ENCODE measurements at places on chromosomes 1 and 21.

- DNase-seq, result no peak
These were observed 16.1 kb downstream of the TOMM20 start for GRCh38 chr1:235112297-235113182.

DNA sequence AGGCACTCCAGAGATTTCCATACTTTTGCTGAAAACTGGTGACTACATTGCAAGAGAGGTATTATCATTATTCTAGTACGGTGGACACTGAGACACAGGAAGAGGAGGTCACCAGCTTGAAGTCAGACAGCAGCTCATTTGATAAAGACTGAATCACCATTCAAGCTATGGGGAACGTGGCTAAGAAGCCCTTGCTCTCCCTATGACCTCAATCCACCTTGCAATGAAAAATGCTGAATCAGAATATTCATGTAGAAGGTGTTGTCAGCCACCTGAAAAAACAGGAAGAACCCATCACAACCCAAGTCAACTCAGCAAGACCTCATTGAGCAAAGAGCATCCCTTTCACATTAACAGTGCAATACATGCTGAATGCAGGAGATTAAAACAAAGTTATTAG lies 59.0 kb upstream of the FGGY start:
- DNase-seq, result no peak

GRCh38 chr1:237953238-237953637 lies 62.5 kb upstream of the ZP4 start:
- DNase-seq, result no peak

DNA sequence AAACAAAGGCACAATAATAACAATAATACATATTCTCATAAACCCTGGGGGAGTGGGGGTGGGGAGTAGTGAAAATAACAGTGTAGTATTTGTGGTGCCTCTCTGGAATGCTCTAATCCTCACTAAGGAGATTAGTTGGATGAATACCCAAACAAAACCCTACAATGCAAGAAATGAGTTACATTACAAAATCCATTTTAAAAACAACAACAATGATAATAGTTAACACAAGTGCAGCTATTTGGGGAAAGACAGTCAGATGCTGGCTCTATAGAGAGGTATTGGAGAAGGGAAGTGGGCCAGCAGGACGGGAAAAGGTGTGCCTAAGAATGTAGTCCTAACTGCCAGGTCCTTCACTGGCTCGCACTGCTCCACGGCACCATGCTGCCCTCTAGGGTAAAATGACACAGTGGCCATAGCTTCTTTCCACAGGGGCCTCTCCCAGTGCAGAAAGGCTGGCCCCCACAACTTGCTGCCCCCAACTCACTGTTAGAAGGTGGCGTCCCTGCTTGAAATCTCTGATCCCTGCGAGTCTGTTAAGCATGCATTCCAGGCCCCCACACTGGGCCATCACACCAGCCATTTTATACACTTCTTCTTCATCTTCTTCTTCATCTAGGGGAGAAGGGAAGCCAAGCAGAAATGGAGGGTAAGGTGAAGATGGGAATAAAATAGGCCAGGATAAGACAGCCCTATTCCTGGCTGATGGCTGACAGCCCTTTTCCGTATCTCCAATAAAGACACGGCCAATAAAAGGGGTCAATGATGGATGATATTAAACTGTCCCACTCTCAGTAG lies 113.8 kb downstream of the UBR4 start:
- no peak for DNase-seq

GRCh38 chr1:6491081-6491449 lies 402 bp downstream of the PLEKHG5 start:
- no peak for DNase-seq

DNA sequence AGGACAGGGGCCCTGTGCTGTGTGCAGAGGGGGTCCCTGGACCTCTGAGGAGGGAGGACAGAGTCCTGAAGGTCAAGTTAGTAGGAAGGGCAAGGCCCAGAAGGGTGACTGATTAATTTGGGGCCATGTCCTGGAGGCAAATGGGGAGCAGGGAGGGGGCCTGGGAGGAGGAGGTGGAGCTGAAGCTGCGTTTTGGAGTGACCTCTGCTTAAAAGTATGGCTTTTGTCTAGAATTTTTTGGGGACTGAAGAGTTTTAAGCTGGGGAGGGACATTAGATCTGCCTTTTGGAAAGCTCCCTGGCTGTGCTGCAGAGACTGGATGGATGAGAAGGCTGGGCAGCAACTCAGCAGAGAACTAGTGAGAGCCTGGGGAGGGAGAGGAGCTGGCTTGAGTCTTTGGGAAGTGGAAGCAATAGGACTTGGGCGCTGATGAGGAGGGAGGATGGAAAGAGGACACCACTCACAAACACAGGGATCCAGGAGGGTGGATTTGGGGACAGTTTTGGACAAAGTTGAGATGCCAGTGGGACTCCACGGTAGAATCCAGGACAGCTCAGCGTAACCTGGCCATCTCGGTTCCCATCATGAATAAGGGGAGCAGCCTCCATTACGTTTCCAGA lies 52.9 kb downstream of the ACBD3 start:
- no peak for DNase-seq

- no peak for DNase-seq
These were observed 21.4 kb upstream of the CPT2 start for GRCh38 chr1:53174971-53175913.

GRCh38 chr1:179168536-179168935 lies 60.9 kb downstream of the ABL2 start:
- no peak for DNase-seq

GRCh38 chr1:198373376-198373775 lies 167.1 kb downstream of the ATP6V1G3 start:
- no peak for DNase-seq

GRCh38 chr1:232472485-232473041 lies 157.4 kb downstream of the SIPA1L2 start:
- no peak for DNase-seq

DNA sequence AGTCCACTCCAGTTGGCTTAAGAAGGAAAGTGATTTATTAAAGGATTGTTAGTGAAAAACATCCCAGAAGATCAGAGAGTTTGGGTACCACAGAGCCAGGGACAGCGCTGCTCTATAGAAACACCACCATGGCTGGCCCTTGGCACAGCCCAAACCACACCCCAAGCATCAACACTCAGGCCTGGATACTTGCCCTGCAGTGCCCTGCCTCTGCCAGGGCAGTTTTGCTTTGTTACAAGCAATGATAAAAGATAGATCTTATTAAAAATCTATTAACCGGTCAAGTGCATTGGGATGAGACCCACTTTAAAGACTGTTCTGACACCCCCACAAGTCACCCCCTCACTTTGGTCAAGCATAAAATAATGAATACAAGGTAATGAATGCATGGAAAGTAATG lies 56.6 kb downstream of the KIF21B start:
- DNase-seq, result no peak

GRCh38 chr1:237448042-237448441 lies 406.1 kb downstream of the RYR2 start:
- DNase-seq, result no peak

GRCh38 chr1:62229932-62230331 lies 35.3 kb downstream of the L1TD1 start:
- no peak for DNase-seq

- DNase-seq, result no peak
These were observed 24.1 kb upstream of the CHODL start for GRCh38 chr21:18220498-18220897.

DNA sequence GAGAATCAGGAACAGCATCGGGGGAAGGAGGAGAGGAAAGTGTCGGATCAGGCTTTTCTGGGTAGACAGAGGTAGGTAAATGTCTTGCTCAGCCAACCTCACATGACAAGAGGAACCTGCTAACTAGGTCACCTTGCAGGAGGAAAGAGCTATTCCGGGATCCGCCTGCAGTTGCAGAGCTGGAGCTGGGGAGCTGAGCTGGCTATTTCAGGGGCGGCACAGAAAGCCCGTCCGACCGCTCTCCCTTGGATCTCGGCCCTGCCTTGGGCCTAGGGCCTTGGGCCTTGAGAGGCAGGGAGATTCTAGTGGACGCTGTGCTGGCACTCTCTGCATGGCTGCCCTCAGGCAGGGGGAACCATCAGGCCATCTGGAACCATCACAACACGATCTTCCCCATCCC lies 56.5 kb upstream of the CTPS1 start:
- DNase-seq, result no peak

DNA sequence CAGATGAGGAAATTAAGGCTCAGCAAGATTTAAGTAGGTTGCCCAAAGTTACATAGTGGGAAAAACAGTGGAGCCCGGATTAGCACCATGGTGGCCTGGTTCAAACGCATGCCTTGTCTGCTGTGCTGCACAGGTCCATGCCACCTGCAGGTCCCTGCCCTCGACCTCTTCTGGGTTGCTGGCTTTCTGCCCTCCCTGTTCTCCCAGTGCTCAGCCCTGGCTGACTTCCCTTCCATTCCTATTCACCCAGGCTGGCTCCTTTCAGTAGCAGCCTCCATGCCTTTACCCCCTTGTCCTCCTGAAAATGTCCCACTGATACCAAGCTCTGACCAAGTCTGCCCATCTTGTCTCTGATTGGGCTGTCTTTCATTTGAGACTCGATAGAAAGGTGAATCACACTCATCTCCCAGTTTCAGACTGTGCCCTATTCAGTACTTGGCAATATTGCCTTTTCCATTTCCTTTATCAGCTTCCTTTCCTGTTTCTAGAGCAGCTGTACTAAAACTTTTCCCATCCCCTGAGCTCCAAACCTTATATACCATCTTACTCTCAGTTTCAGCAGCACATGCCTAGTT lies 75.8 kb downstream of the ST3GAL3 start:
- no peak for DNase-seq

GRCh38 chr1:163085041-163085903 lies 16.1 kb downstream of the RGS4 start:
- DNase-seq, result no peak

- no peak for DNase-seq
These were observed 52.0 kb downstream of the KIF21B start for GRCh38 chr1:200971428-200971903.

DNA sequence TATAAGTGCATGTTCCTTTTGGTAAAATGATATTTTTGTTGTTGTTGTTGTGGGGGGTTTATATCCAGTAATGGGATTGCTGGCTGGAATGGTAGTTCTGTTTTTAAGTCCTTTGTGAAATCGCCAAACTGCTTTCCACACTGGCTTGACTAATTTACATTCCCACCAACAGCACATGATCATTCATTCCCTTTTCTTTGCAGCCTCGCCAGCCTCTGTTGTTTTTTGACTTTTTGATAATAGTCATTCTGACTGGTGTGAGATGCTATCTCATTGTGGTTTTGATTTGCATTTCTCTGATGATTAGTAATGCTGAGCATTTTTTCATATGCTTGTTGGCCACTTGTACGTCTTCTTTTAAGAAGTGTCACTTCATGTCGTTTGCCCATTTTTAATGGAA lies 188.5 kb upstream of the CHRM3 start:
- no peak for DNase-seq

GRCh38 chr1:150024156-150024555 lies 13.6 kb upstream of the OTUD7B start:
- DNase-seq, result no peak

DNA sequence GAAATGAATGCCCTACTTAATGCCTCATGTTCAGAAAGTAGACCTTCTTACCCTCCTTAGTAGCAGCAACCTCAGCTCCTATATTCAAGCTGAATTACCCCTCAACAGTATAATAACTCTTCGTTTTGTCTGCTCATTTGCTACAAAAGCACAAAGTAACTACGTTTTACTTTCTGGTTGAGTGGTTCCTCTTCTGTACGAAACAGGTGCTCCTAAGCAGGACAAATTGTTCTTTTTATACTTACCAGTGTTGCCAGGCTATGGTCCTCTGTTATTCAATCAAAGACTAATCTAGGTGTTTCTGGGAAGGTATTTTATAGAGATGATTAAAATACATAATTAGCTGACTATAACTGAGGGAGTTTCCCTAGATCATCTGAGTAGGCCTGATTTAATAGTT lies 484.2 kb upstream of the ADAMTS5 start:
- DNase-seq, result no peak
